Esophagus mucosa (tissue), 1 donor: ENCODE measurements at places on chromosomes 2 and 18. TPM values are rescaled to one million over a fixed set of nuclear protein-coding genes. Genes with fewer than 3 reads are reported as not detected.
A peak's percentile ranks its signal among the peaks of the same experiment; 100 is the strongest.

BUB1 gene
- total RNA-seq, result 15.9 TPM

- no peak for ATAC-seq
These were observed 1898.8 kb upstream of the PIK3C3 start for GRCh38 chr18:40056079-40056692.

ZNF514 gene
- total RNA-seq, result 7.4 TPM

- no peak for ATAC-seq
These were observed 911.8 kb downstream of the CPS1 start for GRCh38 chr2:211468217-211468616.

DNA sequence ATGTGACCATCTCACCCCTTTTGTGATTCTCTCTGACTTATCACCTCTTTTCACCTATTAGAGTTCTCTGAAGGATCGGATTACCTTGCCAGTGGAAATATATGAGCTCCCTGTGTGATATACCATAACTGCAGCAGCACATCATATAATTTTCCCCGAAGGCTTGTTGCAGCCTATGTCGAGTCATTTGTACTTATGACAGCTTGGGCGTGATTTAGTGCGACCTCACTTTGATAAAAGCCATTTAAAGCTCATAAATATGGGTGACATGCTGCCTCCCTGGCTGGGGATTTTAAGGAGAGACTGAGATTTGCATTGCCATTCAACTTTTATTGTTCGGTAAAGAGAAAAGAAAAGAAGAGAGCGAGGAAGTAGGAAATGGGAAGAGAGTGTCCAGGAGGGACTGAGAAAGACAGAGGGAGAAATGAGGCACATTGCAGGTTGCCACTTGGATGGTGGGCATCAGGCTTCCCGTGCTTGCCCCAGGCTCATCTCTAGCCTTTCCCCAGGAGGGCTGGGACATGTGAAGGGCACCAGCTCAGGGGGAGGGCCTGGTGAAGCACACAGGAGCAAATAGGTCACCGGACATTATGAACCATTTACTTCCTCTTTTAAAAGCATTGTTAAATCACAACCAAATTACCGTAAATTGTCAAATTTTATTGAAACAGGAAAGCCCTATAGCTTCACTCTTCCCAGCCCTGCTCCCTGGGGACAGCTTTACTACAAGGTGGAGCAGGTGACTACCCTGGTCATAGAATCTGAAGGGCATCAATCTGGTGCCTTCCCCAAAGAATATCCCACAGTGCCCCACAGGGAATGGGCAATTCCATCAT lies 161.3 kb downstream of the SETBP1 start:
- no peak for ATAC-seq

LIMS1 gene
- total RNA-seq, result 29.1 TPM

GRCh38 chr18:78144669-78145068 lies 834.9 kb upstream of the SALL3 start:
- ATAC-seq, result no peak

CNTNAP5 gene
- total RNA-seq, result not detected

DNA sequence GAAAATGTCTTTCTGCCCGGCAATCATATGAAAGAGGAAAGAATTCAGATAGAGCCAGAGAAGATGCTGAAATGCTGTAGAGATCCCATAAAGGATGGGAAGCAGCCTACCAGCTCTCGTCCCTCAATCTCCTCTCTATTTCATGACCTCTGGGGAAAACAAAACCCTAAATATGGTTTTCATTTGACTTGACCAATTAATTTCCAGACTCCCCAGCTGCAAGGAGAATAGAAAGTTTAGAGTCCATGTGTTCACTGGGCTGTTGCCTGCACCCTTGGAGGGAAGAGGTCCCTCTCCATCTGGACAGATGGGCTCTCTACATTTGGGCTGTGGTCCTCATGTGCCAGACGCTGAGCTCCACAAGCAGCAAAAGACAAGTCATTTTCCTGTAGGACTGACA lies 40.6 kb downstream of the CAPN13 start:
- ATAC-seq, result no peak

- peak; percentile 39 for ATAC-seq
These were observed 475 bp downstream of the SLC4A1AP start for GRCh38 chr2:27664154-27664574.

GRCh38 chr2:95079199-95079683 lies 42.4 kb downstream of the MRPS5 start:
- ATAC-seq, result no peak

ZAP70 gene
- total RNA-seq, result 0.76 TPM

MRO gene
- total RNA-seq, result not detected

COL5A2 gene
- 6.3 TPM for total RNA-seq

GREB1 gene
- total RNA-seq, result 0.60 TPM

DNA sequence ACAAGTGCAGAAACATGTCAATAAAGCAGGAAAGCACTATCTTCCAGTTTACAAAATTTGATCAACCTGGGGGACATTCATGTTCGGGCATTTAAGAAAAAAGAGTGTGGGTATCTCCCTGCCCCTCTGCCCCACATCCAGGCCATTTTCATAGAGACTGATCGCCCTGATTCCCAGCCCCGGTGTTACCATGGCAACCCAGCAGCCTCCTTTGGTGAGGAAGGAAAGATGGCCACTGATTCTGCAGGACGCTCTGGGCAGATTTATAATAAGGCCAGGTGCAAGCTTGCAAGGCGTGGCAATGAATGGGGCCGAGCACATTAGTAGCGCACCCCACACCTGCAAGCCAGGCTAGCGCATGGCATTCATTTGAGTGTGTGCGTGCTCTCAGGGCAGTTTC lies 36.7 kb upstream of the ARL4C start:
- no peak for ATAC-seq

- no peak for ATAC-seq
These were observed 819.2 kb downstream of the SATB2 start for GRCh38 chr2:198638577-198638976.

- no peak for ATAC-seq
These were observed 227.4 kb upstream of the COL3A1 start for GRCh38 chr2:188746727-188747126.

DNA sequence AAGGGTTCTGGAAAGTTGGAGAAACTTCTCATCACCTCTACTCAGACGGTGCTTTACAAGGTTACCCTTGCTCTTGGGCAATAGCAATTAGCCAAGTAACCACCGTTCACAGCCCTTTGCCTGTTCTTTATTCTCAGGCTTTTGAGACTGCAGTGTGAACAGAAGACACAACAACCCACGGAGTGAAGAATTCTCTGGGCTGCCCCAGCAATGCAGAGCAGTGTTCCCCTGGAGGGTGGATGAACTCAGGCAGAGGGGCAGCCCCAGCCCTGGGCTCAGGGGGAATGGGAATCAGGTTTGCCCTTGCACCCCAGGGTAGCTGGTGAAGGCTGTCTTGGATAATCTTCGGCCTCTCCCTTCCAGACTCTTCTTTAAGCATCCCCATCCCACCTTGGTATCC lies 69.1 kb downstream of the MCFD2 start:
- ATAC-seq, result peak; percentile 5

MEP1B gene
- not detected for total RNA-seq

DNA sequence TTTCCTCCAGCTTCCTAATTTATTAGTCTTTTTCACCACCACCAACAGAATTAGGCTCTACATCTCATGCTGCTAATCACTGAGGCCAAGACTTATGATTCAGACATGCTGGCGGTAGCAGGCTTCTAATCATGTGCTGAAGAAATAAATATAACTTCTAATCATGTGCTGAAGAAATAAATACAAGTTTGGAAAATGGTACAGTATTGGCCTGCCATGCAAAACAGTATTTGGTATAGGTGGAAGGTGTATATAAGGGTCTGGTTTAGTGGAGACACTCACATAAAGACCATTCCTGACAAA lies 240.7 kb downstream of the TGIF1 start:
- ATAC-seq, result no peak

- ATAC-seq, result no peak
These were observed 43.9 kb upstream of the STPG4 start for GRCh38 chr2:47198985-47199451.

DNA sequence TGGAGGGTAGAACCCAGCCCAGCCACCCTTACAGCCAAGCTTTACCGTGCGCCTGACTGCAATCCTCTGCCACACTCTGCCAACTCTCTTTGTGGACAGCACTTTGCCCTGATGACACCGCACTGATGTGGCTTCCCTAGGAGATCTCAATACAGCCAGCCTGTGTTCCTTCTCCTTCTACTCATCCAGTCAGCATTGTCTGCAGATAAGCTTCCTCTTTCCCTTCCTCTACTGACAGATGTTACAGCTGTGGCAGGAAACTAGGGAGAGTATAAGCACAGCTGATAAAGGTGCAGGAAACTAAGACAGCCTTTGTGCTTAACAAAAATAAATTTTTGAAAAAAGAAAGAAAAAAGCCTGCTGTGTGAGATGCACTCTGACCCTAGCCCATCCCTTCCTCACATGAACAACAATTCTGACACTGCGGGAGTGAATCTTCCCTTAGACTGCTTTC lies 25.0 kb downstream of the CEP68 start:
- peak; percentile 19 for ATAC-seq

CYS1 gene
- total RNA-seq, result 0.52 TPM

- no peak for ATAC-seq
These were observed 68.7 kb downstream of the TMEM247 start for GRCh38 chr2:46548103-46548486.

DNA sequence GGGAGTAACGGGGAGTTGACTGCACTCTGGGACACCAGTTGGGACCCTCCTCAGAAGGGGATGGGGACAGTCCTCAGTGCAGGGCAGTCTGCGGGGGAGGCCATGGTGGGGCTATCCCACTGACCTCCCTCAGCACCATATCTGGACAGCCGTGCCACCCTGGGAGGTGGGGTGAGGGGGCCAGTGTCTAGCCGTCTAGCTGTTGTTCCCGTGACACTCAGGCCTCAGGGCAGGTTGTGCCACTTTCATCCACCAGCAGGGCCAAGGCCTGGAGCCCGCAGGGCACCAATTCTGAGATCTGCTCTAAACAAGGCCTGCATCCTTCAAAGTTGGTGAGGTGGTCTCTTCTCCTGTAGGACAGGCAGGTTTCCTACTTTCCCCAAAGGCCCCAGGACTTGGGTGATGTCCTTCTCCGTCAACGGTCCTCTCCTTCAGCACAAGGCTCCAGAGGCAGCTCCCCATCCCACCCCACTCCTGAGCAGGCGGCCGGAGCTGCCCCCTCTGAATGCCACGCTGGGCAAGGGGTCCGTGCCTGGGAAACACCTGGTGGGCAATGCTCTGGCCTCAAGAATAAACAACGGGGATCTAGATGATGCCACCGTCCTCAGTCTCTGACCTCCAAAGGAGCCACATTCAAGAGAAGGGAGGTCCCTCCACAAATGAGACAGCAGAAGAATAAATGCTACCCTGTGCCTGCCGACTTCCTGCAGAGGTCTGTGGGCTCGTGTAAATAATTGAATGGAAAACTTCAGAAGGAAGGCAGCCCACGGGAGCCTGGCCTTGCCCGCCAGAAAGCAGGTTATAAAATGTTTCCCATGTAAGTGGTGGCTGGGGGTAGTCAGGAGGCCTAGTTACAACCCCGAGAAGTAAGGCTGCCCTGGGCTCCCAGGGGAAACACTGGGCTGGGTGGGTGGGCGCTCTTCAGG lies 42.8 kb upstream of the PTMA start:
- no peak for ATAC-seq

DNA sequence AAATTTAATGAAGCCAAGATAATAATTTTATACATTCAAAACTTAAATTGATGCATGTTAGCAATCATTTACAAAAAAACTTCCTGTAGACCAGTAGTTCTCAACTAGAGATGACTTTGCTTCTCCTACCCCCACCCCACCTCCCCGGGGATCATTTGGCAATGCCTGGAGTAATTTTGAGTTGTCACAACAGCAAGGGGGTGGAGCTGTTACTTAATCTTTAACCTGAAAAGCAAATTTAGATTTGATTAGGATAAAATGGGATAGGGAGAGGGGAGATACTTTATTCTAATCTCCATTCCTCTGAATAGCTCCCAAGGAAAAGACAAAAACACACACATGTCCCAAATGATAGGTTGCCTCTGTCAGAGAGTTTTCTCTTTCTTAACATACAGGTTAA lies 4.2 kb downstream of the SLC40A1 start:
- no peak for ATAC-seq

SPDYA gene
- total RNA-seq, result 0.92 TPM

RIT2 gene
- total RNA-seq, result not detected

DNA sequence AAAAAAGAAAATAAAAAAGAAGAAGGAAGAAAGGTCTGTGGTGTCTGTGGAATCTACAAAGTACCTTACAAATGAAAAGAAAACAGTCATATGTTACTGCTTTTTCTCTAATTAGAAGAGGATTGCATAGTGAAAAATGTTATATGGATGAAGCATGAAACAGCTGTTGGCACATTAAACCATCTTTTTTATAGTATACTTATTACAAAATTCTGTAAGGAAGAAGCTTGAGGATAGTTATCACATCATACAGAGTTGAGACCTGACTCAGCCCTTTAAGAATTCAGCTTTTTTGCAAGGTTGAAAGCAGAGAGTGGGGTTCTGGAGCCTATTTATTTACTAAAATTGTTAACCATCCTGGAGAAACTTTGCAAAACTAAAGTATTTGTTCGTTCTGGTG lies 222.7 kb downstream of the PHLPP1 start:
- no peak for ATAC-seq

- ATAC-seq, result no peak
These were observed 135.6 kb upstream of the CCDC195 start for GRCh38 chr2:224851811-224852210.

DNA sequence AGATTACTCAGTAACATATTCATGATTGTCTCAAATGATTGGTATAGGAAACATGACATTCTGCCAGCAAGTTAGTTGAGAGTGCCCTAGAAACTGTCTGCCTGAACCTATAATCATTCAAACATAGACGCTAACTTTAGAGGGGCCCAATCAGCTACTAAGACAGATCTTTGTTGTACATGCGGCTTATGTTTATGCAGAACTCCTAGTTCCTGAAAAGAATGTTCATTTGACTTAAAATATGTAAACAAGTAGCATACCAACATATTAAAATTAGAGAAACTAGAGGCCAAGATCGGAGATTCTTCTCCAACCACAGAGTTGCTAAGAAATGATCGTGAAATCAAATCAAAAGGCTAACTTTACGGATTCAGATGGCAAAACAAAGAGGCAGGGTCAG lies 4.2 kb upstream of the METAP1D start:
- no peak for ATAC-seq

- no peak for ATAC-seq
These were observed 1363.5 kb upstream of the DDX18 start for GRCh38 chr2:116450990-116451389.

GRCh38 chr2:61443342-61444041 lies 27.4 kb downstream of the USP34 start:
- no peak for ATAC-seq

DNA sequence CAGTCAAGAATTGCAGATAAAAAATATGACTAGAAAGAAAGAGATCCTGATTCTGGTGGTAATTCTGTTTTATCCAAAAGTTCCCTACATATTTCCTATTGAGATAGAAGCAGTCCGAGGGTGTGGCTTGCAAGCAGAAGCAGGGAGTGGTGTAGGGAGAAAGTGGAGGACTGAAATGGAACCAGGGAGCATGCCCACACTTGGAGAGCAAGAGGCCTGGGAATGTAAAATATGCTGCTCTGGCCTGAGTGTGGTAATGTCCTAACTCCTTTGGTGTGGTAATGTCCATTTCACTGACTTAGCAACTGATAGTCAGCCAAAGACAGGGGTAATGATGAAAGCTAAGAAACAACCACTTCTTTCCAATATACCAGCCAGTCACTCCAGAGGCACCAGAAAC lies 30.1 kb upstream of the FMNL2 start:
- ATAC-seq, result no peak
